Stimulated activated naive CD4-positive, alpha-beta T cell (primary cell): ENCODE measurements at places on chromosomes 11 and 22.
A peak's percentile ranks its signal among the peaks of the same experiment; 100 is the strongest.

GRCh38 chr22:32764330-32765131, 37.0 kb upstream of the TIMP3 start:
- no peak for DNase-seq

GRCh38 chr22:50087646-50088045, 2.2 kb upstream of the MOV10L1 start:
- no peak for DNase-seq

DNA sequence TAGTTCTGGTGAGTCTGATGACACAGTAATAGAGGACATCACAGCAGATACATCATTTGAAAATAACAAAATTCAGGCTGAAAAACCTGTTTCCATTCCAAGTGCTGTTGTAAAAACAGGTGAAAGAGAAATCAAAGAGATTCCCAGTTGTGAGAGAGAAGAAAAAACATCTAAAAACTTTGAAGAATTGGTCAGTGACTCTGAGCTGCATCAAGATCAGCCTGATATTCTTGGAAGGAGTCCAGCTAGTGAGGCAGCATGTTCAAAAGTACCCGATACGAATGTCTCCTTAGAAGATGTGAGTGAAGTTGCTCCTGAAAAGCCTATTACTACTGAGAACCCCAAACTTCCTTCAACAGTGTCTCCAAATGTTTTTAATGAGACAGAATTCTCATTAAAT, 38.7 kb downstream of the RTN3 start:
- no peak for DNase-seq

- DNase-seq: no peak
Observed at GRCh38 chr11:44510372-44510771, 55.1 kb upstream of the CD82 start.

DNA sequence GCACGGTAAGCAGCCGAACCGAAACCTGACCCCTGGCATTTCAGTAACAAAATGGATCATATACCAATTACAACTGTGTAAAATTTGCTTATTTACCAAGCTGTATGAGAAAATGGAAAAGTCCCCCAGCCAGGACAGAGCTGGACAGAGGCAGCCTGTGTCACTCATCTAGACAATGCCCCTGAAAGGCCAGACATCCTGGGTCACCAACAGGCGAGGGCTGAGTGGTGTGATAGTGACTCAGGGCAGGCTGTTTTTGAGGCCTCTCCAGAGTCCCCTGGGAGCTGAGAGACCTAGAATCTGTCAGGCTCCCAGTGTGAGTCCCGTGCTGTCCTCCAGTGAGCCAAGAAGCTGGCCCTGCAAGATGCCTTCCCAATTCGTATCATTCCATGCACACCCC, 680.4 kb downstream of the TBC1D22A start:
- no peak for DNase-seq

GRCh38 chr11:93775289-93775688, 8.8 kb upstream of the MED17 start:
- no peak for DNase-seq

DNA sequence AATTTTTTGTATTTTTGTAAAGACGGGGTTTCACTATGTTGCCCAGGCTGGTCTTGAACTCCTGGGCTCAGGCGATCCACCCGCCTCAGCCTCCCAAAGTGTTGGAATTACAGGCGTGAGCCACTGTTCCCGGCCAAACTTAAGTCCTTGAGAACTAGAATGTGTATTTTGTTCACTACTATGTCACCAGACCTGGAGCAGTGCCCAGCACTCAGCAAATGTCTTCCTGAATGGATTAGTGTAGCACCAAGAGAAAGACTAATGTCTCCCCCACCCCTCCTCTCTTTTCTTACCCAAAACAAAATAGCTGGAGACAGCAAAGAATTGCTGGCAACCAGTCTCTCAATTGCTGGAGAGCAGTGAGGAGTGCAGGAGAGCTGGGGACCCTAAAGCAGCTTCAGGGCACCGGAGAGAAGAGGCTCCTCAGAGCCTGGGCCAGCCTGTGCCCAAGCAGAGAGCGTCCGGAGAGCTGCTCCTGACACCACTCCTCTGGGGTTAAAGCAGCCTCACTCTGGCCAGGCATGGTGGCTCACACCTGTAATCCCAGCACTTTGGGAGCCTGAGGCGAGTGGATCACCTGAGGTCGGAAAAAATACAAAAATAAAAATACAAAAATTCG, 14.9 kb downstream of the SLC25A18 start:
- no peak for DNase-seq

DNA sequence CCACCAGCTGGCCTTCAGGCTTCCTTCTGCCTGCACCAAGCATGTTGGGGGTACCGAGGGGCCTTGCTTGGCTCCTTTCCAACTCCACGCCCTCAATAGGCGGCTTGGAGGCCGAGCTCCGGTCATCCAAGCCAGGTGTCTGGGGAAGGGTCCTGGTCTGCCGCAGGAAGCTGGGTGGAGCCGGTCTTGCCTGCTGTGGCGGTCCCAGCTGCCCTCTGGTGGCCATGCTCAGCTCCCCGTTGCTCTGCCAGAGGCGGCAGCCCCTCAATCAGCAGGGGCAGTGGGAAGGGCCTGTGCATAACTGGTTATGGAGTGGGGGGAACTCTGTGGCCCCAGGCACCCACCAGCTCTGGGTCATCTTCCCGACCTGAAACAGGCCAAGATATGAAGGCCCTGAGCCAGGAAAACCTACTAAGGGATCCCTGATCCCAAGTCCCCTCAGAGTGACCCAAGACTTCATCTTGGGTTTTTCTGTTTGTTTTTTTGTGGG, 3.2 kb downstream of the ARVCF start:
- DNase-seq: no peak

- DNase-seq: no peak
Observed at GRCh38 chr22:42807185-42807584, 49.9 kb downstream of the ARFGAP3 start.

DNA sequence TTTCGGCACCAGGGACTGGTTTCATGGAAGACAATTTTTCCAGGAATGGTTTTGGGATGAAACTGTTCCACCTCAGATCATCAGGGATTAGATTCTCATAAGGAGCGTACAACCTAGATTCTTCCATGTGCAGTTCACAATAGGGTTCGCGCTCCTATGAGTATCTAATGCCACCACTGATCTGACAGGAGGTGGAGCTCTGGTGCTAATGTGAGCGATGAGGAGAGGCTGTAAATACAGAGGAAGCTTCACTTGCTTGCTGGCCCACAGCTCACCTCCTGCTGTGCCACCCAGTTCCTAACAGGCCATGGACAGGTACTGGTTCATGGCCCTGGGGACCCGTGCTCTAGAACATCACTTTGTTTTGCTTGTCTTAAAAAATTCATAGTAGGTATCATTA, 41.8 kb upstream of the AMPD3 start:
- DNase-seq: peak; percentile 19

DNA sequence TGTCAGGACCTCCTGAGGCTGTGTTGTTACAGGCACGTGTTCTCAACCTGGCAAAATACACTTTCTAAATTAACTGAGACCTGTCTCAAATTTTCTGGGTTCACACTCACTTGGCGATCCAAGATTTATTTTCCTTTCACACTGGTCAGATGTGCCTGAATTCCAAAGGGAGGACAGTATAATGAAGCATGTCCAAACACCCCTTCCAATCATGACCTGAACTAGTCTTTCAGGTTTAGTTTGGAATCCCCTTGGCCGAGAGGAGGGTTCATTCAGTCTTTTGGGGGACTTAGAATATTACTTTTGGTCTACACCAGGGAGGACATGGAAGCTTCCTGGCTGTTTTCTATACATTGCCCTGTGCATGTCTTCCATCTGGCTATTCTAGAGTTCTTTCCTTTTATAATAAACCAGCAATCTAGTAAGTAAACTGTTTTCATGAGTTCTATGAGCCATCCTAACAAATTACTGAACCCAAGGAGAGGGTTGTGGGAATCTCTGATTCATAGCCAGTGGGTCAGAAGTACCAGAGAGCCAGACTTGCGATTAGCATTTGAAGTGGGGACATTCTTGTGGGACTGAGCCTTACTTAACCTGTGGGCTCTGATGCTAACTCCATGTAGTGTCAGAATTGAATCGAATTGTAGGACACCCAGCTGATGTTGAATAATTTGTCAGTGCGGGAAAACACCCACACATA, 14.8 kb upstream of the TMEM216 start:
- DNase-seq: no peak

GRCh38 chr22:47943729-47944700, 1181.6 kb downstream of the TBC1D22A start:
- no peak for DNase-seq

DNA sequence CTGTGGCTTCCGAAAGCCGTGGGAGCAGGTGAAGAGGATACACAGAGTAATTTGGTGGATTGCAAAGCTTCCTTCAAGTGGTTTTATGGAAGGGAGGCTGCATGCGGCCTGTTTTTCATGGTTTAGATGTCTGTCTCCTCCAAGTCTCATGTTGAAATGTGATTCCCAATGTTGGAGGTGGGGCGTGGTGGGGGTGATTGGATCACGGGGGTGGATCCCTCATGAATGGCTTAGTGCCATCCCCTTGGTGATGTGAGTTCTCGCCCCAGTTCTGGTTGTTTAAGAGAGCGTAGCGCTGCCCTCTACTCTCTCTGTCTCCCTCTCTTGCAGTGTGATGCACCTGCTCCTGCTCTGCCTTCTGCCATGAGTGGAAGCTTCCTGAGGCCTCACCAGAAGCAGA, 247.8 kb upstream of the B3GAT1 start:
- DNase-seq: no peak

GRCh38 chr11:81070948-81071347, 1630.1 kb upstream of the TENM4 start:
- no peak for DNase-seq

- no peak for DNase-seq
Observed at GRCh38 chr11:106717222-106717621, 301.1 kb downstream of the GUCY1A2 start.

GRCh38 chr11:70016666-70017367, 61.3 kb upstream of the ANO1 start:
- no peak for DNase-seq

DNA sequence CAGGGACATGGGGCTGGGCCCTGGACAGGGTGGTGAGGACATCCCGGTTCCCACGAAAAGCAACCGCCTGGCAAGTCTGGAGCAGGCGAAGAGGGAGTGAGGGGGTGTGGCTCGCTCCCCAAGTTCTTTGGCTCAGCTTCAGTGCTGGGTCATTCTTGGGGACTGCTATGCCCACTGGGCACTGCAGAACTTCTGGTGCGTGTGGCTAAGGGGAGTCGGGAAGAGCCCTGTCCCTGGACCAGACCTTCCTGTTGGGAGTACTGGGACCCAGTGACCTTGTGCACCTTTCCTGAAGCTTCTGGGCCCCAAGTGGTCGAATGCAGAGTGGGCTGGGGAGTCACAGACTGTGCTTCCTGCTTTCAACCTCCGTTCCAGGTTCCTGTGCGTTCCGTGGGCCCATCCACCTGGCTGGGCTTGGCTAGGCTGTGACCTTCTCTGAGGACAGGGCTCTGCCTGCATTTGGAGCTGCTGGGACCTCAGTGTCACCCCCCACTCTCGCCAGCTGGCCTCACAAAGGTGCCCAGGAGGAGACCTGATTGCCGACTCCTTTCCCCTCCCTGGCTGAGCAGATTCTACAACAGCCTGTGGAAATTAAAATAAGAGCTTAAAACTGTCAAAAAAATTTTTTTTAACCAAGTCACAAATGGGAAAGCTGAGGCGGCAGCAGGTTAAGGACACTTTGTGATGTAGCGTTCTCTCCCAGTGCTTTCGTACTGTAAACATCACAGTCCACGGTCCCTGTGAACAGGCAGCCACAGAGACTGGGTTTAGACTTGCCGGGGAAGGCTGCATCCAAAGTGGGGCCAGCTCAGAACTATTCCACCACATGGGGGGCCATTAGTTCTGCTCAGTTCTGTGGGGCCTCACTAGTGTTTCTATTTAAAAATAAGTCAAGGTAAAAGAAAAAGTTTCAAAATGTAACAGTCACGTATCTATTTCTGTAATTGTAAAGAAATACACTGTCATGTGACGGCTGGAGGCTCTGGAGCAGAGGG, 63.8 kb upstream of the WNT7B start:
- DNase-seq: no peak

- DNase-seq: no peak
Observed at GRCh38 chr11:75557666-75558494, 4.2 kb upstream of the SERPINH1 start.

DNA sequence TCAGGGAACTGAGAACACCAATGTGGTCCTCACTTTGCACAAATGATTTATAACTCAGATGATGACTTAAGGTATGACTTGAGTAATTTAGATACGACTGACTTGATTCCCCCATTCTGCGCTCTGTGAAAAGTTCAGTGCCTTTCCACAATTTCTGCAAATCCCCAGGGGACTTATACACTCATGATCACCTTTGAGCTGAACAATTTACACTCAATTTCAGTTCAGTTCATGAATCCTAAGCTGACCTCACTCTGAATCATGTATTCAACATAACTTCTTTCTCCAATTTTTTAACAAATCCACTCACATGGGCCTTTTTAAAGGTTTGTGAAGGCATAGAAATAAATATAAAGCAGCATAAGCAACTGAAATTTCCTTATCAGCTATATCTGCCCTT, 274.2 kb downstream of the FAM76B start:
- no peak for DNase-seq

DNA sequence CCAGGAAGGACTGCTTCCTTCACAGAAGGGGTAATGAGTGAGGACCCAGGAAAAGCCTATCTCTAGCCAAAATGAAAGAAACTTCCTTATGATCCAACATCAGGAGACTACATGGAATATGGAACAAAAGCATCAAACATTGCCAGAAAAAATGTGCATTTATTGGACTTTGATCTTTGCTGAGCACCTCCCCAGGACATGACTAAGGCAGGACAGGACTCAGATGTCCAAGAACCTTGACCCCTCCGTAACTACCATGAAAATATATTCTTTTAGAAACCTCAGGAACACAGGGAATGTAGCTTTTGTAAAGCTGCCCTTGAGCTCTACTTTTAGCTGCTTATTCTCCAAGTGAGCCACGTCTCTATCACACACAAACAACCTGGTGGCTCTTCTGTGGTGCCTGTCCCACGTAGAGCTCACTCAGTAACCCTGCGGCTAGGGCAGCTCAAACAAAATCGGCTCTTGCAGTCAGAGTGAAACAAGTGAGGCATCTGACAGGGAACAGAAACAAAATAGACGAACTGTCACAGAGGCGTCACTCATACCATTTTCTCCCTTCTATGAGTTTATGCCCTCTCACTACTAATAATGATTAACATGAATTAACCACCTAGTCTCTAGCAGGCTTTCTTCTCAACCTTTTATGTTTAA, 471.5 kb upstream of the API5 start:
- DNase-seq: no peak

GRCh38 chr11:45993531-45994001, 71.1 kb downstream of the LARGE2 start:
- no peak for DNase-seq
